ENCODE measurements at places on chromosomes 13 and 19. TPM values are rescaled to one million over a fixed set of nuclear protein-coding genes. Genes with fewer than 3 reads are reported as not detected.

GRCh38 chr13:46906405-46906804 is 9.6 kb upstream of the HTR2A start:
- no peak for DNase-seq

GNA15 gene
- 6.2 TPM for total RNA-seq

HIPK4 gene
- total RNA-seq = not detected

- DNase-seq = no peak
Measured at GRCh38 chr19:45417151-45417550, 6.6 kb downstream of the ERCC1 start.

DNA sequence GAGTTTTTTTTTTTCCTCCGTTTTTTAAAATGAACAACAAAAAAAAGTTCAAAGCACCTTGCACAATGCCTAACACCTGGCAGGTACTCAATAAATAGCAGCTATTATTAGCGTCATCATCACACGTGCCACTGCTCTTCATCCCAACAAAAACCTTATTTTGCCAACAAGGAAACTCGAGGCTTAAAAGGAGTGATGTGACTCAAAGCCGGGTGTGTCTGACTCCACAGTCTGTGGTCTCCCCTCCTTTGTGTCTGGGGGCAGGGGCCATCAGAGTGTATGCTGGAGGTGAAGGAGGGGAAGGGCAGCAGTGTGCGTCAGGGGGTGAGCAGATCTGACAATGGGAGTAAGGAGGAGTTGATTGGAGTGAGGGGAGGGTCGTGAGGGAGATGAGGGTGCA is 34.1 kb upstream of the POU2F2 start:
- DNase-seq = no peak

DNA sequence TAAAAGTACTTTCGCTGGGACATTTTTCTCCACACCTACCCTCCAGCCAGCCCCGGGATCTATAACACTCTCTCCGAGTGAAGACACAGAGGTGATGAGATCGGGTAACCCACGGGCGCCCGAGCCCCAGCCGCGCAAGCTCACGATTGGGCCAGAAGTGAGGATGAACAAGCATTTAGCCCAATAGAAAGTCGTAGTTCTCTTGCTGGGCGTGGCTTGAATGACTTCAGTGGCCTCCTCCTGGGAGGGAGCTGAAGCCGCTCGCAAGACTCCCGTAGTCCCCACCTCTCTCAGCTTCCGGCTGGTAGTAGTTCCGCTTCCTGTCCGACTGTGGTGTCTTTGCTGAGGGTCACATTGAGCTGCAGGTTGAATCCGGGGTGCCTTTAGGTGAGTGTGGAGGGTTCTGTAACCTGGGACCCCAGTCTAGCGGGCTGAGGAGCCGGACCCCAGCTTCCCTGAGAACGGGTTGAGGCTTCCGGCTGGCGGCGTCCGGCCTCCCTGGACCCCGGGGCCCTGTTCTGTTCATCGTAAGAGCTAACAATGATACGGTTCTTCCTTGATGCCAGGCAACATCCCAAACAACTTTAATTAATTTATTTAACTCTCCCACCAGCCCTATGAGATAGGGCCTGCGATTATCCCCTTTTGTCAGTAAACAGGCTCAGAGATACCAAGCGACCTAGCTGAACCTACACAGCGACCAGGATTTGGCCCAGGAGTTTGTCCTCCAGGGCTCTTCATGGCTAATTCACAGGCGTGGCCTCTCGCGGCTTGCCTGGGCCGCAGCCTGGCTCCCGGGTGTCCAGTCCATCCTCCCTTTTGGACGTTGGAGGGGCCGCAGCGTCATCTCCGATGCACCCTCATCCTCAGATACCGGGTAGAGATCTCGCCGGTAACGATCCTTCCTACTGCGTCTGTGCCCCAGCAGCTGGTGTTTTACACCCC is at the start of gene COX6B1:
Gene COX6B1, plus strand, starts transcription at position 307 of the 945 bp plus-strand sequence. CDS start 2,921 bp downstream, outside the sequence.
- peak; percentile 94 for DNase-seq

DNA sequence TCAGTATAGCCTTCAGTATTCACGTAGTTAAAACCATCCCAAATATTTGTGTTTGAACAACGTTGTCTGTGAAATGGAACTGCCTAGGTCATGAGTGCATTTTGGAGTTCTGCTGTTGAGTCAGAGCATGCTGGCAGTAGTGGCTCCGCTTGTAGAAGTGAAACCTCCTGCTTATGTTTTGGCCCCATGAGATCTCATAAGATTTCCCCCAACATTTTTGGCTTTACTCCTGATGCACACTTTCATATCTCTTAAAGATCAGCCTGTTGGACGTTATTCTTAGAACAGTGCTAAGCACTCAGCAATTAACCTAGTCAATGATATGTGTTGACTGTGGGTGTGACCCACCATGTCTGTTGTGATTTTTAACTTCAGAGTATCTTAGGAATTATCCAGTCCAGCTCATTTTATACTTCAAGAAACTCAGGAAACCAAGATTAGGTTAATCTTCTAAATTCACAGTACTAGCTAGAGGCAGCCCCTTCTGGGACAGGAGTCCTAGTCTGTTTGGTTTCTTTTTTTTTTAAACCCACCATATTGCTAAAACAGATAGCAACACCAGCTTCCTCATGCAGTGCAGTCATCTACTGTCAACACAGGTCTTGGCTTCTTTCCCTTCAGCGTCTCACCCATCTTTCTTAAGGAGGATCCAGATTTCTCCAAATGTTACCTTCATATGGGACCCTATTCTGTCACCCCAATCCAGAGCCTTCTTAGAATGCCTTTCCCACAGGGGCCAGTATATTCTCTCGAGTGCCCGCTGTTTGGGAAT is 26.2 kb downstream of the RAP2A start:
- DNase-seq = no peak

GRCh38 chr13:95684418-95684817 is 7.5 kb downstream of the DNAJC3 start:
- no peak for DNase-seq

GRCh38 chr13:51645154-51645650 is 60.9 kb downstream of the WDFY2 start:
- DNase-seq = no peak

FGF14 gene
- total RNA-seq = 4.5 TPM

GRCh38 chr19:50764409-50764808 is 5.9 kb upstream of the GPR32 start:
- DNase-seq = no peak

GRCh38 chr19:17125062-17125727 is 49.6 kb downstream of the MYO9B start:
- DNase-seq = no peak

GRCh38 chr13:94827566-94827965 is 115.2 kb upstream of the SOX21 start:
- no peak for DNase-seq

FGF21 gene
- total RNA-seq = not detected

- no peak for DNase-seq
Measured at GRCh38 chr19:14139944-14140343, 3.6 kb upstream of the ASF1B start.

- DNase-seq = no peak
Measured at GRCh38 chr13:83618966-83619365, 263.3 kb downstream of the SLITRK1 start.

DNA sequence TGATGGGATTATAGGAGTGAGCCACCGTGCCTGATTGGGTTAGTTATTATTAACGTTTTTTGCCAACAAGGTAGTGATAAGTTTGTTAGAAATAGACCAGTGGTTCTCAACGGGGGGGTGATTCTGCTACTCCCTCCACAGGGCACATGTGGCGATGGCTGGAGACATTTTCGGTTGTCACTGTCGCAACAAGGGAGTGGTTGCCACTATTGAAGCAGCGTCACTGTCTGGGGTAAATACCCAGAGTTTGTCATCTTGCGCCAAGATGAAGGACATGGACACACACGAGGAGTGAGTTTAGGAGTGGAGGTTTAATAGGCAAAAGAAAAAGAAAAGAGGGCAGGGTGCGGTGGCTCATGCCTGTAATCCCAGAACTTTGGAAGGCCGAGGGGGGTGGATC is 18.9 kb downstream of the ADGRE3 start:
- DNase-seq = no peak

GRCh38 chr19:33416307-33417215 is 43.1 kb downstream of the CEBPG start:
- no peak for DNase-seq

DNA sequence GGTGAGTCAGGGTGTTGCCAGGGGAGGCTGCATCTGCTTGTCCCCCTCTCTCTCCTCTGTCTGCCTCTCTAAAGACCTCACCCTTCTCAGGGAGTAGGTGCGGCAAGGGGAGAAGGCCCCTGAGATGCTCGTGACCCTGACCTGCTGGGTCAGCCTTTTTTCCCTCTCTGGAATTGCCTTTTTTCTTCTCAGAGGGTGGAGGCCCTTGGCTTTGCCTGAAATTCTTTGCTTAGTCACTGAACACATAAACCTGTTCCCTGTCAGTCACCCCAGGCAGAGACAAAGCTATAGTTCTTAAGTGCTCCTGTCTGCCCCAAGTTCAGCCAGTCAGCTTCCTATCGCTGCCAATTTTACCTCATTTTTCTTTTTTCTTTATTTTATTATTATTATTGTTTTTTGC is 35.2 kb upstream of the PEG3 start:
- no peak for DNase-seq

- DNase-seq = no peak
Measured at GRCh38 chr19:18701250-18701608, 17.7 kb downstream of the CRTC1 start.

GRCh38 chr19:4120559-4121272 is 3.2 kb downstream of the MAP2K2 start:
- no peak for DNase-seq

DNA sequence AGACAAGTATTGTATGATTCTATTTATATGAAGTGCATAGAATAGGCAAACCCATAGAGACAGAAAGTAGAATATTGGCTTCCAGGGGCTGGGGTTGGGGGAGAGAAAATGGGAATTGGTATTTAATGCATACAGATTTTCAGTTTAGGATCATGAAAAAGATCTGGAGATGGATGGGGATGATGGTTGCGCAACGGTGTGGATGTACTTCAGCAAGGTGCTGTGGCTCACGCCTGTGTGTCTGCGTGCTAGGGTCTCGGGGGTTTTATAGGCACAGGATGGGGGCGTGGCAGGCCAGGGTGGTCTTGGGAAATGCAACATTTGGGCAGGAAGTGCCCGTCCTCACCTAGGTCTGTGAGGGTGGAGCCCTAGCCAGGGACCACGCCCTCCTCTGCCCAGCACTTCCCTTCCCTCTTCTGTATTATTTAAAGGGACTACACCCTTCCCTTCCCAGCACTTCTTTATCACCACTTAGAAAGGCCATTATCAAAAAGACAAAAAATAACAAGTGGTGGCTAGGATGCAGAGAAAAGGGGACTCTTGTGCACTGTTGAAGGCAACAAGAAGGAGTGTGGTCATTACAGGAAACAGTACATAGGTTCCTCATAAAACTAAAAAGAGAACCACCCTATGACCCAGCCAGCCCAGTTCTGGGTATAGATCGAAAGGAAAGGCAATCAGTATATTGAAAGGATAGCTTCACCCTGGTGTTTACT is 29.0 kb downstream of the LILRB4 start:
- no peak for DNase-seq

Measured in urinary bladder (tissue), 4 donors.